ENCODE measurements at places on chromosomes 7 and 10.

DNA sequence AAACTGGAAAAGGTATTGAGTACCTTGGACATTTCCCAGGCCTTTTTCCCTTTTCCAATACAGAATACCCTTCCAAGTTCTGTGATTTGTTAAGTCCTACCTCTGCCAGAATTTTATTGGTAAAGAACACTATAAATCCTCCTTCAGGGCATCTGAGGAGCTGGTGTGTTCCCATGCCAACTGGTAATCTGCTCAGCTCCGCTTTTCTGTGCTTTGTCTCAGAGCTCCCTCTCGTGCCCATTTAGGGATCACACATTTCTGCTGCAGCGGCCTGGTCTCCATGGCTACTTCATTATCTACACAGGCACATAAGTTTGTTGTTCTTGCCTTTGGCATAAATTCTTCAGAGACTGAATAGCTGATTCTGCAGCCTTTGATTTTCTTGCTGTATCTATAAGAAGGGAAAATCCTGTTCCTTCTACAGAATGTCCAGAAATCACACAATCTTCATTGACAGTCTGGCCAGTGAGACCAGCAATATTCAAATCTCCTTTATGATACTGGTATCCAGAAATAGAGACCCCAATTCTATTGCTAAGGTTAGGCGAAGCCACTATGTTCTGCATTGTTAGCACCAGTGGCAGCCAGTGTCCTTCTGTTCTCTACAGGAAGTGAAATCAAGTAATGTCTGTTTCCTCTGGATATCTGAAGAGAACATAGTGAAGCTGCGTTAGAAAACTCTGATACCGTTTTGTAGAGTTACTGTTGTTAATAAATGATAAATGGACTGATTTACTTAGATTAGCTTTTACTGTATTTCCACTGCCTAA is 51.9 kb downstream of the DENND11 start:
- DNase-seq: peak; percentile 91
- H3K4me1 ChIP-seq: peaks cover 4% of the 10 kb centered on the region
- H3K4me3 ChIP-seq: no peak overlapping the region
- no peaks in the 10 kb centered on the region for H3K27me3 ChIP-seq
- H3K36me3 ChIP-seq: no peaks in the 10 kb centered on the region

DNA sequence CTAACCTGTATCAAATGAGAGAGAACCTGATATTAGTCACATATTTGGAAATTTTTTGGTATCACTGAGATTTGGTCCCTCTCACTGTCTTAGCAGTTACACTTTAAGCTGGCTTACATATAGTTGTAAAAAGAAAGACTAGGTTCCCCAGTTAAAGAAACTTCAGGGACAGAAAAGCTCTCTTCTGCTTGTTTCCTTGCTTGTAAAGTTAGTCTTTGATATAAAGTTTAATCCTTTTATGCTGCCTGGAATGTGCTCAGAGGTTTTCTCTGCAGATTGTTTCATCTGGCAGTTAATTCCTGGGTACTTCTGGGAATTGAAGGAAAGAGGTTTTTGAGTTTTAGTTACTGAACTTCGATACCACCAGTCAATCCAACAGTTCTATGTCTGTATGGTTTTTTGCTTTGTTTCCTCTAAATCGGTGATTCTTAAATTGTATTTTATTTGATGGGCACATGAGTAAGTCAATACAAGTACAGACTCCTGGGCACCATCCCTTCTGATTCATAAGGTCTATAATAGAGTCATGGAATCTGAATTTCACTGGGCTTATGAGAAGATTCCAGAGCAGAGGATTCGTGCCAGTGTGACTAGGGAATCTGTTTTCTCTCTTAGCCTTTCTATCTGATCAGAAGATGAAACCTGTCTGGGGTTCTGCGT is 1080.9 kb upstream of the C7orf33 start:
- H3K27ac ChIP-seq: peak overlapping the region; percentile 26
- DNase-seq: no peak
- no peaks in the 10 kb centered on the region for H3K27me3 ChIP-seq
- H3K36me3 ChIP-seq: no peaks in the 10 kb centered on the region
- H3K4me1 ChIP-seq: no peaks in the 10 kb centered on the region
- no peak overlapping the region for H3K4me3 ChIP-seq

DNA sequence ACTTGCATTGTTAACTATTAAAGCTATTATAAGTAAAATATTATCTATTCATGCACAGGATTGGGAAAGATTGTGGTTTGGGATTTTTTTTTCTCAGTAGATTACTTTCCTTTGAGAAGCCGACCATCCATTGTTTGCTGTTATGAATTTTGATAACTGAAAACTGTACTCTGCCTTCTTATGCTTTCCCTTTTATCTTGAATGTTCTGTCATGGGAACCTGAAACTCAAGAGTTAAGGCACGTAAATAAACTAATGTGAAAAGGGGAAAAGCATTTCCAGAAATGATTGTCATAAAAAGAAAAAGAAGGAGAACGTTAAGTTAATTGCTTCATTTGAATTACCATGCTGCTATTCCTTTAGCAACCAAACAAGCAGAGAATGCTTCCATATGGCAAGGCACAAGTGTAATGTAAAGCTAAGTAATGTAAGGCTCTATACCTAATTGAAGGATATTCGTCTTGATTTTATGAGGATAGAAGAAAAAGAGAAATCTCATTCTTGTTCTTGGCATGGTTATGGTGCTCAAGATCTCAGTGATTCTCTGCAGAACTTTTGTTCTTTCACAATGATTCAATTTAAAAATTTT is 370.8 kb downstream of the AUTS2 start:
- no peaks in the 10 kb centered on the region for H3K27me3 ChIP-seq
- no peaks in the 10 kb centered on the region for H3K36me3 ChIP-seq
- H3K4me1 ChIP-seq: peaks cover 8% of the 10 kb centered on the region
- DNase-seq: no peak

DNA sequence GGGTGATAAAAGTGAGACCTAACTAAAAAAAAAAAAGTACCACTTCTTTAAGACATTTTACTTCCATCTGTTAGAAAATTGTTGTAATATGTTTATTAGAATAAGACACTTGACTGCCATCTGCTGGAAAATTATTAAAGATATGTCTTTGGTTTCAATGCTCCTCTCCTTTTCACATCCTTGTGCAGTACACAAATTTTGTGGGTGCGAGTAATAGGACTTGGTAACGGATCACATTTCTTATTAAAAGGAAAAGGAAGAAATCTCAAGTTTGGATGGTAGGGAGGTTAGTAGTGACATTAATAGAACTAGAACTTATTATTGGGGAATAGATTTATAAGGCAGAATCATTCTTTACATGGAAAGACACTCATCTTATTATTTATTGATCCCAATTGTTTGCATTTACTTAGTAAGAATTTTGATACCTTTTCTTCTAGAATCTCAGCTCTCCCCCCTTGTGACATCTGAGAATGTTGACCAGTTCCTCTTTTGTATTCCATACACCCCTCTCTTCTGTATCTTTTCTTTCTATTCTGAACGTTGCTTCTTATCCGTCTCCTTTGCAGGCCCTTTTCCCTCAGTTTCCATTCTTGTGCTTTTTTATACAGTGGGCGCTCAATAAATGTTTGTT is 43.0 kb upstream of the RPA3 start:
- H3K27ac ChIP-seq: peak overlapping the region; percentile 13
- H3K27me3 ChIP-seq: no peaks in the 10 kb centered on the region
- H3K4me1 ChIP-seq: peaks cover 4% of the 10 kb centered on the region
- H3K36me3 ChIP-seq: no peaks in the 10 kb centered on the region

GRCh38 chr10:1134156-1134555 is 78.0 kb downstream of the WDR37 start:
- no peak overlapping the region for H3K4me3 ChIP-seq
- no peak for DNase-seq
- no peaks in the 10 kb centered on the region for H3K36me3 ChIP-seq
- H3K27me3 ChIP-seq: no peaks in the 10 kb centered on the region
- H3K4me1 ChIP-seq: no peaks in the 10 kb centered on the region

- no peaks in the 10 kb centered on the region for H3K36me3 ChIP-seq
Observed at GRCh38 chr10:7210516-7210915, 200.3 kb downstream of the SFMBT2 start.

DNA sequence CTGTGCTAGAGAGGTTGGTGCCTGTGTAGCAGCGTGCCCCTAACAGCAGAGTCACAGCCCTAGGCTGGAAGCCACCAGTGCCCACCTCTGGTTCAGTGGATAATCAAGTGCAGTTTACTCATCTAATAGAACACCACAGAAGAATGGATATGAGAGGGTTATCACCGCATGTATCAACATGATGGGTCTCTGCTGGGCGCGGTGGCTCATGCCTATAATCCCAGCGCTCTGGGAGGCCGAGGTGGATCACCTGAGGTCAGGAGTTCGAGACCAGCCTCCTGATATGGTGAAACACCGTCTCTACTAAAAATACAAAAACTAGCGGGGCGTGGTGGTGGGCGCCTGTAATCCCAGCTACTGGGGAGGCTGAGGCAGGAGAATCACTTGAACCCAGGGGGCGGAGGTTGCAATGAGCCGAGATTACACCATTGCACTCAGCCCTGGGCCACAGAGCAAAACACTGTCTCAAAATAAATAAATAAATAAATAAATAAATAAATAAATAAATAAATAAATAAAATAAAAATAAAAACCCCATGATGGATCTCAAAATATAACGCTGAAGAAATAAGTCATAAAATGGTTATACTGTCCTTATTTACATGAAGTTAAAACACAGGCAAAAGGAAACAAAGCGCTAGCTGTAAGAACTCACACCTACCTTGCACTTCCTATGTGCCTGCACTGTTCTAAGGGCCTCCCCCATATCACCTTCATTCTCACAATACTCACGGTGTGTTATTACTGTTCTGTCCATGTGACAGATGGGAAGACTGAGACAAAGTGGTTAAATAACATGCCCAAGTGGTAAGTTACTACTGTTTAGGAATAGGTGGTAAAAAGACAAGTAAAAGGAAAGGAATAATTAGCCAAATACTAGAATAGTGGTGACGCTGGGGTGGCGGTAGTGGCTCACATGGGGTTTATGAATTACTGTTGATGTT is 70.9 kb downstream of the AMZ1 start:
- peak overlapping the region; percentile 87 for H3K27ac ChIP-seq
- no peak for DNase-seq

DNA sequence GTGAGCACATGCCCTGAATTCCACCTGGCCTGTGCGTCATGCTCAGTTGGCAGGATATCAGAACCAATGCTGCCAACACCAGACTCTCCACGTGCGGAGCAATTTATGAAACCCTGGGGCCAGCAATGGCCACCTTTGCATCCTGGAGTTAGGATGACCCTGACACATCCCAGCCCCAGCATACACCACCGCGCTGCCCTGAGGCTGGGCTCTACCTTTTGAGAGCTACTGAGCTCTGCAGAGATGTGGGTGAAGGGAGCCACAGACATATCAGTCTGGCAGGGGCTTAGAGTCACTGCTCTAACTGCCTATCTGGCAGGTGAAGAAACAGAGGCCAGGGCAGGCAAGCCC is 41.9 kb downstream of the SYPL1 start:
- no peaks in the 10 kb centered on the region for H3K36me3 ChIP-seq
- DNase-seq: no peak
- no peak overlapping the region for H3K4me3 ChIP-seq
- no peak overlapping the region for H3K27ac ChIP-seq
- H3K4me1 ChIP-seq: peaks cover 32% of the 10 kb centered on the region

- H3K36me3 ChIP-seq: no peaks in the 10 kb centered on the region
- no peaks in the 10 kb centered on the region for H3K4me1 ChIP-seq
- H3K4me3 ChIP-seq: no peak overlapping the region
- H3K27ac ChIP-seq: no peak overlapping the region
- DNase-seq: no peak
Observed at GRCh38 chr7:158276414-158277218, 311.0 kb downstream of the PTPRN2 start.

GRCh38 chr10:122244001-122244975 is 26.8 kb upstream of the BTBD16 start:
- no peaks in the 10 kb centered on the region for H3K36me3 ChIP-seq
- H3K4me3 ChIP-seq: no peak overlapping the region
- DNase-seq: no peak
- no peaks in the 10 kb centered on the region for H3K27me3 ChIP-seq
- no peaks in the 10 kb centered on the region for H3K4me1 ChIP-seq
- no peak overlapping the region for H3K27ac ChIP-seq

GRCh38 chr7:7639847-7640220 is 718 bp upstream of the UMAD1 start:
- H3K4me1 ChIP-seq: no peaks in the 10 kb centered on the region
- H3K27me3 ChIP-seq: no peaks in the 10 kb centered on the region
- H3K4me3 ChIP-seq: peak overlapping the region; percentile 44

GRCh38 chr7:7745966-7746365 is 27.6 kb upstream of the RPA3 start:
- H3K36me3 ChIP-seq: no peaks in the 10 kb centered on the region
- no peak overlapping the region for H3K27ac ChIP-seq
- no peaks in the 10 kb centered on the region for H3K27me3 ChIP-seq
- H3K4me3 ChIP-seq: no peak overlapping the region
- no peak for DNase-seq

GRCh38 chr7:111081546-111082267 is 9.2 kb upstream of the LRRN3 start:
- no peak for DNase-seq
- H3K4me3 ChIP-seq: no peak overlapping the region
- no peaks in the 10 kb centered on the region for H3K27me3 ChIP-seq
- H3K36me3 ChIP-seq: no peaks in the 10 kb centered on the region
- H3K4me1 ChIP-seq: no peaks in the 10 kb centered on the region

- no peaks in the 10 kb centered on the region for H3K27me3 ChIP-seq
- no peak for DNase-seq
- peaks cover 3% of the 10 kb centered on the region for H3K36me3 ChIP-seq
Observed at GRCh38 chr7:99409806-99410205, 1.0 kb downstream of the BUD31 start.

- H3K36me3 ChIP-seq: no peaks in the 10 kb centered on the region
- H3K27ac ChIP-seq: peak overlapping the region; percentile 82
- DNase-seq: peak; percentile 68
- H3K4me3 ChIP-seq: no peak overlapping the region
- H3K27me3 ChIP-seq: no peaks in the 10 kb centered on the region
- peaks cover 23% of the 10 kb centered on the region for H3K4me1 ChIP-seq
Observed at GRCh38 chr7:46603780-46604179, 682.7 kb upstream of the IGFBP3 start.

GRCh38 chr10:110407301-110408170 is 90.2 kb upstream of the DUSP5 start:
- no peaks in the 10 kb centered on the region for H3K27me3 ChIP-seq
- DNase-seq: no peak
- H3K36me3 ChIP-seq: no peaks in the 10 kb centered on the region
- peak overlapping the region; percentile 45 for H3K27ac ChIP-seq
- peaks cover 40% of the 10 kb centered on the region for H3K4me1 ChIP-seq
- no peak overlapping the region for H3K4me3 ChIP-seq

DNA sequence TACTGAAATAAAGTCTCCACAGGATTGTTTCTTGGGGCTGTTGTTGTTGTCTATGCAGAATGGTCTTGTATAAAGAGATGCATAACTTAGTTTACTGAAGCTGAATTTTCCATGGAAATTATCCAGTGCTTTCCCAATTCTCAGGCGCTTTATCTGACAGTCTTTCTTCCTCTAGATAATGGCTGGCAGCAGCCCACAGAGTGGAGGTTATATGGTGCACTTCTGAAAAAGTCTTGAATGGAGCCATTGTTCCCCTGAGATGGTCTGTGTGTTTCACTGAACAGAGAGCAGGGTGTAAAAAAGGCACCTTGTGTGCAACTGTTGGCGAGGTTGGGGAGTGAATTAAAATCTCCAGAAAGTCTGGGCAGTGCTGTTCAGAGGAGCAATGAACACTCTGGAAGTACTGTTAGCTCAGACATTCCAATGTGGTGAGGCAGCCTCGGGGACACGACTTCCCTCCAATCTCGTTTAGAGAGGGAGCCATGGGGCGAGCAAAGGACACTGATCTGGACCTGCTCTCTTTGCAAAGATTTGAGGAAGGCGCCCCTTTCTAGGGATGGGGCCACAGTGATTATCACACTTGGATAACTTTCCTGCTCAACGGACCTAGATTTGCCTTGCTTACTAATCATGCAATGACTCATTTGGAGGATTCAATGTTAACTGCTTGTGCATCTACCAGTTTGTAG is 2.0 kb upstream of the PLCE1 start:
- H3K4me3 ChIP-seq: no peak overlapping the region
- no peaks in the 10 kb centered on the region for H3K36me3 ChIP-seq
- H3K27me3 ChIP-seq: no peaks in the 10 kb centered on the region
- H3K27ac ChIP-seq: peak overlapping the region; percentile 71
